ENCODE measurements at places on chromosomes 12 and 14.

GRCh38 chr12:13530966-13531365, 334.4 kb downstream of the EMP1 start:
- no peaks in the 10 kb centered on the region for H3K36me3 ChIP-seq
- peaks cover 4% of the 10 kb centered on the region for H3K4me1 ChIP-seq
- H3K4me3 ChIP-seq = no peak overlapping the region
- no peak for DNase-seq

- H3K27me3 ChIP-seq = no peaks in the 10 kb centered on the region
- H3K36me3 ChIP-seq = no peaks in the 10 kb centered on the region
- no peak overlapping the region for H3K27ac ChIP-seq
- no peak overlapping the region for H3K4me3 ChIP-seq
- no peak for DNase-seq
Observed at GRCh38 chr12:81414441-81414840, 336.6 kb downstream of the ACSS3 start.

GRCh38 chr14:54927551-54927950, 24.9 kb upstream of the GCH1 start:
- no peak overlapping the region for H3K4me3 ChIP-seq
- H3K4me1 ChIP-seq = no peaks in the 10 kb centered on the region
- no peak for DNase-seq
- no peak overlapping the region for H3K27ac ChIP-seq
- no peaks in the 10 kb centered on the region for H3K27me3 ChIP-seq
- no peaks in the 10 kb centered on the region for H3K36me3 ChIP-seq

GRCh38 chr14:68501614-68502052, 291.2 kb downstream of the ZFP36L1 start:
- H3K4me3 ChIP-seq = no peak overlapping the region
- H3K27me3 ChIP-seq = no peaks in the 10 kb centered on the region
- no peak for DNase-seq
- H3K36me3 ChIP-seq = no peaks in the 10 kb centered on the region
- no peak overlapping the region for H3K27ac ChIP-seq

DNA sequence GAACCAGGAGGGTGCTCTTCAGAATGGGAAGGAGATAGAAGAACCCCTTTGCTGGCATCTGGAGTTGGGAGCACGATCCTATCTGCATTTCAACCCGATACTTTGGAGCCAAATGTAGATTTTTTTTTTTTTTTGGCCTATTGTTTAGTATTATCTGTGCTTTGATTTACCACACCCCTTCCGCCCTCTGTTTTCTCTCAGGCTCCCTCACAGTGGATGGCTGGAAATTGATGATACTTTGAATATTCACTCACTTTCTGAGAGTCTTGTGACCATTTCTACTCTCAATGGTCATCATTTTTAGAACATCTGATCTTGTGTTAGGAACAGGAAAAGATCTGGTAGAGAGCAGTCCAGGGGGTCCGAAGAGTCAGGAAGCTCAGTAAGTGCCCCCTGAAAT, 9.0 kb downstream of the TSPAN9 start:
- H3K36me3 ChIP-seq = no peaks in the 10 kb centered on the region
- no peak overlapping the region for H3K4me3 ChIP-seq
- no peaks in the 10 kb centered on the region for H3K4me1 ChIP-seq
- no peaks in the 10 kb centered on the region for H3K27me3 ChIP-seq

- H3K4me1 ChIP-seq = no peaks in the 10 kb centered on the region
- no peak overlapping the region for H3K4me3 ChIP-seq
- no peak overlapping the region for H3K27ac ChIP-seq
- no peaks in the 10 kb centered on the region for H3K36me3 ChIP-seq
- no peaks in the 10 kb centered on the region for H3K27me3 ChIP-seq
Observed at GRCh38 chr14:95863295-95863694, 13.3 kb upstream of the TUNAR start.

- no peak for DNase-seq
- no peaks in the 10 kb centered on the region for H3K36me3 ChIP-seq
- H3K27me3 ChIP-seq = no peaks in the 10 kb centered on the region
- H3K4me1 ChIP-seq = peaks cover 10% of the 10 kb centered on the region
Observed at GRCh38 chr12:94768398-94769046, 118.2 kb upstream of the TMCC3 start.

DNA sequence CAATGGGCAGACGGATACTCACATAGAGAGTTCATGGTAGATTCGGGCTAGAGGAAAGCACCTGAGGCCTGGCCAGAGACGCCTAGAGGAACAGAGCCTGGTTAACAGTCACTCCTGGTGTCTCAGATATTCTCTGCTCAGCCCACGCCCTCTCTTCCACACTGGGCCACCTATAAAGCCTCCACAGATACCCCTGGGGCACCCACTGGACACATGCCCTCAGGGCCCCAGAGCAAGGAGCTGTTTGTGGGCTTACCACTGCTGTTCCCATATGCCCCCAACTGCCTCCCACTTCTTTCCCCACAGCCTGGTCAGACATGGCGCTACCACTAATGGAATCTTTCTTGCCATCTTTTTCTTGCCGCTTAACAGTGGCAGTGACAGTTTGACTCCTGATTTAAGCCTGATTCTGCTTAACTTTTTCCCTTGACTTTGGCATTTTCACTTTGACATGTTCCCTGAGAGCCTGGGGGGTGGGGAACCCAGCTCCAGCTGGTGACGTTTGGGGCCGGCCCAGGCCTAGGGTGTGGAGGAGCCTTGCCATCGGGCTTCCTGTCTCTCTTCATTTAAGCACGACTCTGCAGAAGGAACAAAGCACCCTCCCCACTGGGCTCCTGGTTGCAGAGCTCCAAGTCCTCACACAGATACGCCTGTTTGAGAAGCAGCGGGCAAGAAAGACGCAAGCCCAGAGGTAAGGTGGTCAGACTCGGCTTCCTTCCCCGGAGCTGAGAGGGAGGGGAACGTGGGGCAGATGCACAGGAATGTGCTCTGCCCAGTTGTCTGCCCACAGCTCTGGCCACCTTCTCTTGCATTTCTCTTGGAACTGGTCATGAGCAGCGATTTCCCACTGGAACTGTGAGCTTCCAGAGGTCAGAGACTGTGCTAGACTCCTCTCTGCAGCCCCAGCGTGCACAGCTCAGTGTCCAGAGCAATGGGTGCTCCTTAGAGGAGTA, at the start of gene CD4:
CD4 (plus strand) TSS at position 557 of the 953 bp plus-strand sequence. CDS start 10,611 bp downstream, outside the sequence.
- H3K27ac ChIP-seq = peak within 1 kb of the TSS; percentile 33
- H3K27me3 ChIP-seq = no peaks in the 10 kb centered on the region

- no peak for DNase-seq
- no peaks in the 10 kb centered on the region for H3K4me1 ChIP-seq
- H3K27ac ChIP-seq = no peak overlapping the region
- no peak overlapping the region for H3K4me3 ChIP-seq
Observed at GRCh38 chr14:102530828-102531478, 21.4 kb upstream of the ANKRD9 start.

- H3K27me3 ChIP-seq = no peaks in the 10 kb centered on the region
- no peaks in the 10 kb centered on the region for H3K36me3 ChIP-seq
- H3K4me3 ChIP-seq = no peak overlapping the region
- no peak for DNase-seq
- no peaks in the 10 kb centered on the region for H3K4me1 ChIP-seq
- no peak overlapping the region for H3K27ac ChIP-seq
Observed at GRCh38 chr12:50862316-50862715, 19.6 kb downstream of the TMPRSS12 start.

DNA sequence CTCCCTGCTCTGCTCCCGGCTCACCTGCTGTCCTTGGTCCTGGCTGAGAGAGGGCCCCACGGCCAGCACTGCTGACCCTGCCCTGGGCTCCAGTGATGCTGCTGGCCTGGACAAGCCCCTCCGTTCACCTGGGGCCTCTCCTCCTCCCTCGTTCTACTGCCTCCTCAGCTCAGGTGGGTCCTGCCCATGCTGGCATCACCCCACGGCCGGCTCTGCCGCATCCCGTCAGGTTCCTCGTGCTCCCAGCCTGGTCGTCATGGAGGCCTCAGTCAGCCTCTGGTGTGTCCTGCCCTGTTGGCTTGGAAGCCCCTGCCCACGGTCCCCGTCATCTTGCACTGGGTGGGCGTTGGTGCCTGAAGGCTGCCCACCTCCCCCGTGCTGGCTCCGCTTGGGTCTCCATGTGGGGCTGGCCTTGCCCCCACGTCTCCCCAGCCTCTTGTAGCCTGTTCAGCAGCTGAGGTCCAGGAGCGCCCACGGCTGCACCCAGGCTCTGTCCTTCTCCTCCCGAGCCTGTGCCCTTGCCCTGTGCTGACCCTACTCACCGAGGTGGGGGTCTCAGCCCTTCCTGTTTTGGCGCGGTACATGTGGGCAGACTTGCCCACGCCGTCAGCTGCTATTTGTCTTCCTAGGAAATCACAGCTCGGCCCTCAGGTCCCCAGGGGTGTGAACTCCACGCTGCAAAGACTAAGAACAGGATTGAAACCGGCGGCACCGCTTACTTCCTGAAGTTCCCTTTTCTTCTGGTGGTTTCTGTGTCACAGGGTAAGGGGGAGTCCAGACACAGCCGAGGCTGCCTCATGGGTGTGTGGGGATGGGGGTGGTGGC, 121.6 kb downstream of the TMEM121 start:
- H3K27me3 ChIP-seq = no peaks in the 10 kb centered on the region
- no peak overlapping the region for H3K4me3 ChIP-seq
- no peak overlapping the region for H3K27ac ChIP-seq
- DNase-seq = no peak
- H3K36me3 ChIP-seq = no peaks in the 10 kb centered on the region

DNA sequence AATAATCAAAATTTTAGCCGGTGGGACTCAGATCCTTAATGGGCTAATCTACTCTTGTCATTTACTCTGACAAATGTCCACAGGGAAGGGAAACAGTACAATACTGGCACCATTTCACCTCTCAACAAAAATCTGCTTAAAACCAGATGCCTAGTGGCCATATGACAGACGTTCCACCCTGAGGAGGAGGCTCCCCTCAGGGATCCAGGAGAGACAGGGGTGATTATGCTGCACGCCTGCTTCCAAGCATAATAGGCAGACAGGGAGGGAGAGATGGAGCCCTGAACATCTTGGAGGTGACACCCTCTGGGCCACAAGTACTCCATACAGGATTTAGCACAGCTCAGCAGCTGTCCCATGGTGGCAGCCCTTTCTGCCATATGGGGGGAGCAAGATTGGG, 24.8 kb upstream of the AKAP6 start:
- H3K4me3 ChIP-seq = no peak overlapping the region
- DNase-seq = no peak
- peaks cover 19% of the 10 kb centered on the region for H3K4me1 ChIP-seq

DNA sequence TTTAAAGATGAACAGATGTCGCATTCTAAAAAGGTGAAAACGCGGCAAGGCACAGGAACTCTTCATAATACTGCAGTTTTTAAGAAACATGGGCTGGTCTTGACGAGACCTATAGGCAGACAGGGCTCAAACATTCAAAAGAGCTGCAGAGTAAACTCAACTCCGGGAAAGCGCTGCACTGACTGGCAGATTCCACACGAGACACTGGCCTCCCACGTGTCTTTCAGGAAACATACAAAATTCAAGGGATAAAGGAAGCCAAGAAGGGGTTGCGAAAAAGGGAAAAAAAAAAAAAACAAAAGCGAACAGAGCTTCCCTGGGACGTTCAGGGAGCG, 614 bp upstream of the ARF6 start:
- DNase-seq = peak; percentile 90
- peak overlapping the region; percentile 91 for H3K27ac ChIP-seq
- H3K36me3 ChIP-seq = peaks cover 8% of the 10 kb centered on the region
- peak overlapping the region; percentile 80 for H3K4me3 ChIP-seq
- H3K4me1 ChIP-seq = peaks cover 42% of the 10 kb centered on the region

DNA sequence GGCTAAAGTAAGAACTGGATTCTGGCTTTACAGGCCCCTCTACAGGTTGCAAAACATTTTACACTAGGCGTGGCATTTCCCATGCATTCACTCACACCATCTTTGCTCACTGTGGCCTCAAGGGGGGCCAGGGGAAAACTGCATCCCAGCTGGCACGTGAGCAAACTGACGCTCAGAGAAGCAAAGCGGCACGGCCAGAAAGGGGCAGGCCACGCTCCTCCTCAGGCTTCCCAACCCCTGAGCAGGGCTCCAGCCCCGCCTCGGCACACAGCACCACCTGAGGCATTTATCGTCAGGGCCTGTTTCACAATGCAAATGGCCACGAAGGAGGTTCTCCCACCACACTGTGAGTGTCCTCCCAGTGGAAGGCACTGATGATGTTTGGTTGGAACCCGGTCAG, 90.8 kb downstream of the BCL11B start:
- H3K36me3 ChIP-seq = no peaks in the 10 kb centered on the region
- H3K27me3 ChIP-seq = no peaks in the 10 kb centered on the region
- no peak overlapping the region for H3K27ac ChIP-seq
- no peak for DNase-seq
- no peaks in the 10 kb centered on the region for H3K4me1 ChIP-seq

DNA sequence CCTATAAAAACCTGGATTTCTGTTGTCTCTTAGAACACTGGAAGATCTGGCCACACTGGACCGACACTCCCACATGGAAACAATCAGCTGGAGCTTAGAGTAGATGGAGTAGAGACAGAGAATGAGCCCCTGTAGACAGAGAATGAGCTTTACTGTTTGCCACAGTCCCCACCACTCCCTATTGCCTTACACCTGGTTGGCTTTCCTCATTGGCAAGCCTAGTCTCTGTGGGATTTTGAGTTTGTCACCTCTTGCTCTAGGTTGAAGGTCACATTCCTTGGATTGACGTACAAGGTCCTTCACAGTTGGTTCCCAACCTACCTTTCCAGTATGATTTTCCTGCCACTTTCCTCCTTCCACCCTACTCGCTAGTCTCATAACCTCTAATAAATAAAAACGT, 2.0 kb upstream of the HCAR1 start:
- no peak for DNase-seq
- no peaks in the 10 kb centered on the region for H3K27me3 ChIP-seq
- no peak overlapping the region for H3K27ac ChIP-seq
- no peaks in the 10 kb centered on the region for H3K4me1 ChIP-seq
- no peaks in the 10 kb centered on the region for H3K36me3 ChIP-seq

- peaks cover 3% of the 10 kb centered on the region for H3K36me3 ChIP-seq
- no peak for DNase-seq
- no peak overlapping the region for H3K4me3 ChIP-seq
- H3K4me1 ChIP-seq = no peaks in the 10 kb centered on the region
Observed at GRCh38 chr12:120702637-120703036, 7.6 kb upstream of the UNC119B start.

GRCh38 chr12:71958993-71959578, 20.4 kb downstream of the TPH2 start:
- H3K4me3 ChIP-seq = no peak overlapping the region
- no peaks in the 10 kb centered on the region for H3K36me3 ChIP-seq
- H3K27me3 ChIP-seq = no peaks in the 10 kb centered on the region
- H3K4me1 ChIP-seq = peaks cover 16% of the 10 kb centered on the region
- H3K27ac ChIP-seq = no peak overlapping the region

DNA sequence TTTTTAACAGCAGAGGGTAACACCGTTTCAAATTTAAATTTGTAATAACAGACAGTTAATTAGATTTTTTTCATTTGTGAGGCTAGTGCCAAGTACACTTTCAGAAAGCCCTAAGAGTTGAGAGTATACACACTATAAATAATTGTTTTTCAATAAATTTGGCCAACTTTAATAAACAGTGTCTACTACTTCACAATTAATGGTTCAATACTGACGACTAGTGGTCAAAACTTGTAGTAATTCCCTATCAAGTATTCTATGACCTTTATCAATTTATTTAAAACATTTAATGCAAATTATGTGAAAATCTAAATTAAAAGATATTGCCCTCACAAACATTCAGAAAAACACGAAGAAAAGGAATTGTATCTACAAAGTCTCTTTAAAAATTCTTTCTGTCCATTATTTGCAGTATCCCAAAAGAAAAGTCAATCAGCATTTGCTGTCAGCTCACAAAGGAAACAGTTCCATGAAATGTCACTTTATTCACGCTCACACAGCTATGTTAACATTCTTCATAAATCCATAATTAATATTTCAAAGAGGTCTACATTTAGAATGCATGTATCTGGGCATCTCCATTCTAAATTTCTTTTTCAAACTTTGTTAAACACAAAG, 91.2 kb downstream of the CEP128 start:
- H3K27me3 ChIP-seq = no peaks in the 10 kb centered on the region
- no peaks in the 10 kb centered on the region for H3K36me3 ChIP-seq
- H3K27ac ChIP-seq = no peak overlapping the region
- DNase-seq = no peak
- peaks cover 7% of the 10 kb centered on the region for H3K4me1 ChIP-seq

Data from sigmoid colon (tissue), 7 donors.